Adipocyte (in vitro differentiated cells): ENCODE measurements at places on chromosomes 3 and 15.

DNA sequence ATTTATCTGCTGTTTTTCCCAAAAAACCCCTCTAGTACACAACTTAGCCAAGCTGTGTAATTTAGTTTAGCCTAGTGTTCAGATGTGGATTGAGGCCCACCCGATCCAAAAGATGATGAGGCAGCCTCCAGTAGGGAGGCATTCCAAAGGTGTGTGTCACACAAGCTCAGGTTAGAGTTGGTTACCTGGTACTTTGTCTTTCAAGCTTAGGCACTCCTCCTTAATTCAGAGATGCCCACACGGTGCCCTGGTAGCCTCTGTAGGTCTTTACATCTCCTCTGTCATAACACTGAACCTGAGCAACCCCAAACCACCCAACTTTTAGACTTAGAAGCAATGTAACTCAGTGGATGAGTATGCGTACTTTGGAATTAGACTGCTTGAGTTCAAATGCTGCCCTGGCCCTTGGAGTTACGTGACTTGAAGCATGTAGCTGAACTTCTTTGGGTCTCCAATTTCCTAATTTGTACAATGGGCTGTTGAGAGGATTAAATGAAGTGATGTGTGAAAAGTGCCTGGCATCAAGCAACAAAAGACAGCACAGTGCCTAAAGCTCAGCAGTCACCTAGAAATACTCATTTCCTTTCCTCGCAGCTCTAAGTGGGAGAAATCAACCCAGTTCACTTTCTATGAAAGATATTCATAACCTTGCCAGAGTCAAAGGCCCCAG, 284.6 kb upstream of the RARB start:
- DNase-seq, result no peak

DNA sequence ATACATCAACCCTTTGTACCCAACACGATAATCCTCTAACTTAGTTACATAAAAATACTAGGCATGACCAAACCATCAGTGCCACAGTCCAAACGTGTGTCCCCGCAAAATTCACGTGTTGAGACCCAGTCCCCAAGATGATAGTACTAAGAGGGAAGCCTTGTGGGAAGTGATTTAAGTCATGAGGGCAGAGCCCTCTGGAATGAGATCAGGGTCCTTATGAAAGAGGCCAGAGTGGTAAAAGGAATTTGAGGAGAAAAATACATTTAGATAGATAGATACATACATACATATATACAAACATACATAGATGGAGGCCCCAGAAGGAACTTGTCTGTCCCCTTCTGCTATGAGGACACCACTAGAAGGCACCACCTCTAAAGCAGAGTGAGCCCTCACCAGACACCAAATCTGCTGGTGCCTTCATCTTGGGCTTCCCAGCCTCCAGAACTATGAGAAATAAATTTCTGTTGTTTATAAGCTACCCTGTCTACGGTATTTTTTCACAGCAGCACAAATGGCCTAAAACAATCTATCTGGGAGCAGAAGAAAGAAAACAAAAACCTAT, 8.0 kb downstream of the TBC1D2B start:
- no peak for DNase-seq

- DNase-seq, result peak; percentile 19
Observed at GRCh38 chr3:16203031-16203430, 28.6 kb downstream of the GALNT15 start.

DNA sequence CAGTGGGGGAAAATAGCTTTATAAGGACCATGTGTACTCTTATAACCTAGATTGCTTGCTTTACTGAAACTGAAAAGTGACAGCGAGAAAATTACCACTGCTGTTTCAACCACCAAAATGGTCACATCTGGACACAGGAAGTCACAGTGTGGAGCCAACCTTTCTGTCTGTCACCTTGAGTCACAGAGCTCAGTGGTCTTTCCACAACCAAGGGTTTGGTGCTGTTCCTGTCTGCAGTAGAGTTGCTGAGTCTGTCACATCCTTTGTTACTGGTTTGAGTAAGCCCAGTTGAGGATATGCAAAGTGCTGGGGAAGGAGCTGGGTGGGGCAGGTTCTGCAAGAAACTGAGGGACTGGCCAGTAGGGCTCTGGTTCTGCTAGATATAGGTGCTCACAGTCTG, 139.1 kb upstream of the EIF1B start:
- DNase-seq, result no peak

DNA sequence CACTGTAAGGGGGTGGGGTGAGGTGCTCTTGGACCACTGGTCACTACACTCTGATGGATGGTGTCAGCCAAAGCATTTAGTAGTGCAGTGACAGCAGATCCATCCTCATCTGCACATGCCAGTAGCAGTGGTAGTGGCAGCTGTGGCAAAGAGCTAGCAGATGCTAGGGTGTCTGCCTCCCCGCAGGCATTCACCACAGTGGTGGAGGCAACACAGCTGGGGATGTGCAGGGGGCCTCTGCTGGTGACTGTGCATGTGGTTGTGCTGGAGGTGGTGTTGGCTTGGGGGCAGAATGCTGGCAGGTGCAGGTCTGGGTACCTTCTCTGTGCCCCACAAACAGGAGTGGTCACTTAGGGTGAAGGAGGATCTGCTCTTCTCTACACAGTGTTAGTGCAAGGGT, 19.4 kb upstream of the DCUN1D1 start:
- no peak for DNase-seq

GRCh38 chr3:143121241-143122088, 1.9 kb downstream of the CHST2 start:
- DNase-seq, result peak; percentile 70

GRCh38 chr3:186182850-186183249, 74.0 kb upstream of the ETV5 start:
- DNase-seq, result no peak

DNA sequence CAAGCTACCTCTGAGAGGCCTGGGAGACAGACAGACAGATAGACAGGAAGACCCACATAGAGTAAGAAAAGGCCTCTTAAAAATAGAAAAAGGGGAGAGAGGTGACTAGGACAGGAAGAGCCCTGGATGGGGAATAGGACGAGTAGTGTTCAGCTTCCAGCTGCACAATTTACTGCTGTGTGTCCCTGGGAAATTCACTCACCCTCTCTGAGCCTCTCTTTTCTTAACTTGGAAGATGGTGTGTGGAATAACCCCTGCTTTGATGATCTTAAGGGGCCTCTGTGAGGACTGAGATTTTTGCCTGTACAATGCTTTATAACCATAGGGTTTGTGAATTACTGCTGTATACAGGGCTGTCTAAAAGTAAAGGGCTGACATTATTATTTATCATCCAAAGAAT, 37.5 kb downstream of the FEM1B start:
- DNase-seq, result no peak

- peak; percentile 94 for DNase-seq
Observed at GRCh38 chr15:68536331-68537095, 42.3 kb upstream of the CORO2B start.

GRCh38 chr15:95972041-95972553, 358.4 kb upstream of the NR2F2 start:
- peak; percentile 85 for DNase-seq
